Mucosa of descending colon (tissue), 3 donors: ENCODE measurements at places on chromosomes 2 and 18. TPM values are rescaled to one million over a fixed set of nuclear protein-coding genes. Genes with fewer than 3 reads are reported as not detected.

CSRNP3 gene
- 5.2 TPM for total RNA-seq

KIF1A gene
- total RNA-seq, result 1.5 TPM

CDH7 gene
- not detected for total RNA-seq

VWA3B gene
- total RNA-seq, result 2.8 TPM

CLEC4F gene
- not detected for total RNA-seq

NEU2 gene
- not detected for total RNA-seq

PASK gene
- 25.5 TPM for total RNA-seq

- no peak for DNase-seq
Measured at GRCh38 chr2:130735200-130735599, 6.3 kb downstream of the GPR148 start.

DNA sequence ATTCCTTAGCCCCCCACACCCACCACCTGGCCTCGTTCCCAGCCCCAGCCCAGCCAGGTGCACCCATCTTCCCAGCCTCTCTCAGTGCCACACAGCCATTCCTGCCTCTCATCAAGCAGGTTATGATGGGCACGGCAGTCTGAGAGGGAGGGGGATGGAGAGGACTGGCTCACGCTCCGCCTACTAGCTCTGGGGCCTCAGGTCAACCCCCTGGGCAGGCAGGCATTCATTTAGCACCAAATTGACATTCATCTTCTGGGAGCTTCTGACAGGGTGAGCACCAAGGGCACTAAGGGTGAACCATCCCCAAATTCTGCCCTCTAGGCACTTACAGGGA, 66.2 kb upstream of the FOSL2 start:
- DNase-seq, result no peak

- no peak for DNase-seq
Measured at GRCh38 chr2:109300582-109300981, 171.6 kb downstream of the SH3RF3 start.

- DNase-seq, result no peak
Measured at GRCh38 chr2:37526323-37526722, 145.1 kb downstream of the CDC42EP3 start.

DNA sequence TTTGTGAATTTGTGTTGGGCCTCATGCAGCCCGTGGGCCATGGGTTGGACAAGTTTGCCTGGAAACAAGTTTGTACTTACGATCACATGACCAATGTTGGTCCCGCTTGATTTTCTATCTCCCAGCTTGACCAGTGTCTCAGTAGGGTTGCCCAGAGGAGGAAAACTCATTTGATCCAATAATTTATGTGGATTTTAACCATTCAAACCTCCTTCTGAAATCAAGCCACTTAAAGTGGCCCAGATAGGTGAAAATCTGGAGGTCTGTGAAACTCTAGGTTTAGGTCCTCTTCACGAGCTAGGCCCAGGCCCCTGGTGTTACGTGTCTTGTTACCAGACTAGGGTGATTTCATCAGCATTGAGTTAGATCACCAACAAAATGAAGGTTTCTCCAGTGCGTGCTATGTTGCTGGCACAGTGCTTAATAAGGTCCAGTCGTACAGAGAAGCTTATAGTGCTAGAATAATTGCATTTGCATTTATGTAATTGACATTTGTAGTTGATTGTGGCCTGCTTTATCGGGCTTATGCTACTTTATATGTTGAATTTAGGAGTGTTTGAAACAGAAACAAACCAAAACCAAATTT, 4.4 kb downstream of the ACTR2 start:
- DNase-seq, result no peak

- DNase-seq, result peak; percentile 1
Measured at GRCh38 chr2:172087780-172088244, 2.5 kb downstream of the DLX1 start.

DNA sequence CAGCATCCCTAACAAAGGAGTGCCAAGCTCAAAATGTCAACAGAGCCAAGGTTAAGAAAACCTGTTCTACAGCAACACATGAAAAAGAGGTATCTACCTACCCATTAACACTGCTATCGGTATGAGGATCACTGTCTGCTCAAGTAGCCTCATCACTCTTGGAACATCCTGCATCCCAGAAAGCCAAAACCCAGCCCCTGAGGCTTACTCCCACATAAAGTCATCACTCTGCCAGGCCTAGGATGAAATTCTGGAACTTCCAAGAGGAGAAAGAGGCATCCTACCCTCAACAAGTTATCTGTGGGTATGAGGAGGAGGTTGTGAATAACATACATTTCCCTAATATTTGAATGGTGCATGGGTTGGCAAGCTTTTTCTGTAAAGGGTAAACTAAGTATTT, 25.5 kb downstream of the CDH2 start:
- DNase-seq, result no peak

- no peak for DNase-seq
Measured at GRCh38 chr2:42317486-42317885, 43.5 kb downstream of the COX7A2L start.

DNA sequence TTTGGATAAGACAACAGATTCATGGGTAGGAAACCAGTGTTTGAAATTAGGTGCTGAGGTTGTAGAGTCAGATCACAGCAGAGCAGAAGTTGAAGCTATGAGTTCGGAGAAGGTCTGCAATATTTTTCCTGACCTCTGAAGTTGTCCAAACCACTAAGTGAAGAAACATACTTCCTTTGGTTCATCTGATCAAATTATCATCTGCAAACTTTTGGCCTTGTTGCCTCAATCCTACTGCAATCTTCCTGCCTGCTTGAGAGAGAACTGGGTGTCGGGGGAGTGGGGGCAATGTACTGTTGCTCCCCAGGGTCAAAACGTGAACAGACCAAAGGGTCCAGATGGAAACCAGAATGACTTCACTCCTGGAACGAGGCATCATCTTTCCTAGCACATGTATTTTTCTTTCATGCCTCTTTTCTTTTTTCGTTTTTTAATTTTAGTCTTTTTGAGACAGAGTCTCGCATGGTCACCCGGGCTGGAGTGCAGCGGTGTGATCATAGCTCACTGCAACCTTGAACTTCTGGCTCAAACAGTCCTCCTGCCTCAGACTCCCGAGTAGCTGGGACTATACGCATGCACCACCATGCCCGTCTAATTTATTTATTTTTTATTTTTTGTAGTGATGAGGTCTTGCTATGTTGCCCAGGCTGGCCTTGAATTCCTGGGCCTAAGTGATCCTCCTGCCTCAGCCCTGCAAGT, 42.7 kb downstream of the RAB31 start:
- no peak for DNase-seq

GRCh38 chr2:105690566-105690965, 54.1 kb upstream of the NCK2 start:
- no peak for DNase-seq

DNA sequence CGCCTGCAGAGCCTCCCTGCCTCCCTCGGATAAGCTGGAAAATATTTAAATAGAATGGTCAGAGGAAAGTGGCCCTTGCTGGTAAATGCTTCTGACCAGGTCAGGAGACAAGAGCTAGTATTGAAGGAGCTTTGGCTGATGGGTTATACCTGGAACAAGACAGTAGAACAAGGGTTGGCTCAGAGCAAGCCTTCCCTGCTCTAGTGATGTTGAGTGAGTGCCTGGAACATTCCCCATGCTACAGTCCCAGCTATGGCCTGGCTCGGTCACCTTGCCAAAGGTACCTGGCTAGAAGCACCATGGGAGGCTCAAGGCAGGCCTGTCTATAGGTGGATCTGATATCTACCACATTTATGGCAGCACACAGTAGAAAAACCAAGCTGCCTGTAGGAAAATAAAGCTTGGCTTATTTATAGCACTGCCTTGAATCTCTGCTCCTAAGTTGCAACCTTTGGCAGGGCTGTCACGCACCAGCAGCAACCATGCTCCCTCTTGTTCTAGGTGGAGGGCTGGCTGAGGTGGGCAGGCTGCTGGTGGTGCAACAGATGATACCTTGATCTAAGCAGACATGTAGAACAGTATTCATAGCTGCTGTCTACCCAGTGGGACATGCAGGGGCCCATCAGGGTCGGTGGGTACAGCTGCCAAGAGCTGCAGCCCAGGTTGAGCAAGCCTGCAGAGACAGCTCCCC, 66.7 kb upstream of the BCL2L11 start:
- no peak for DNase-seq

DNA sequence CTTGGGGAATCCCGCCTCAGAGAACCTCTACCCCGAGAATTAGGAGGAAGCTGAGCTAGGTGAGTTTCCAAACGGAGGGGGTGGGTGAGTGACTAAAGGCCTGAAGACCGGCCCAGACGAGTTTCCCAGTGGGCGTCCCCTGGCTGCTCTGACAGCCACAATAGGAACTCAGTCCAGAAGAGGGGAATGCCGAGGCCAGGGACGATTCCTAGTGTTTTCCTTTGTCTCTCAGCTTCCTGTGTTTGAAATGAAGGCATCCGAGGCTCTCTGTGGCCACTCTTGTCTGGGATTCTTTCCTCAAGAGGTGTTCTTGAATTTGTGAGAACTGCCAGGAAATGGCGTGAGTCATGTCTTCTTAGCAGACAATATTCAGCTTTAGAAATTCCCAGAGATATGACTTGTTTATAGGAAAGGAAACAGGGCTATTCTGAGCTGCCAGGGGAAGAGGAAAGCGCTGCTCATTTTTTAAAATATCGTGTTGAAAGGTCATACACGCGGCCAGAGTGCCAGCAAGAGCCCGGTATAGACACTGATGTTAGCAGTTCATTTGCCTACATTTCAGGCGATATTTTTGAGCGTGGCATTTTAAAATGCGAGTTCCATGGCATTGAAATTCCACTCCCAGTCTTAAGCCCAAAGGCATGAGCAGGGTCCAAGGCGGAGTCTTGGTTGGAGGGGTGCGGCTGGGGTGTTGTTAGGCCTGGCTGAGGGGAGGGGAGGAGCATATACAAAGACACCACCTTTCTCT, 169.1 kb upstream of the KLF7 start:
- peak; percentile 26 for DNase-seq

DNA sequence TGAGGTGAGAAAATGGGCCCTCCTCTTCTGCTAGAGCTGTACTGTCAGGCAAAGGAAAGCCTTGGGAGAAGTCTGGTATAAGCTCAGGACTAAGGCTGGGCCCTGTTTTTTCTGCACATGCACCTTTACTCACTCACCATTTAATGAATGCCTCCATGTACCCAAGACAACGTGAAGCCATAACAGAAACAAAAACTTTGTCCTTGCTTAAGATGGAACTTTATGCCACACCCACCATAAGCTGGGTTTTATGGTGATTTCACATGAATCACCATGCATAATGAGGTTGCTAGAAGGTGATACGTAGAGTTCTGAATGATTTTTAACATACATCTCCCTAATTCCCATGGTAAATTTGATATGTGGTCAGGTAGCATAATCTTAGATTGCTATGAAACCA, 63.7 kb upstream of the CYP26B1 start:
- DNase-seq, result no peak

DNA sequence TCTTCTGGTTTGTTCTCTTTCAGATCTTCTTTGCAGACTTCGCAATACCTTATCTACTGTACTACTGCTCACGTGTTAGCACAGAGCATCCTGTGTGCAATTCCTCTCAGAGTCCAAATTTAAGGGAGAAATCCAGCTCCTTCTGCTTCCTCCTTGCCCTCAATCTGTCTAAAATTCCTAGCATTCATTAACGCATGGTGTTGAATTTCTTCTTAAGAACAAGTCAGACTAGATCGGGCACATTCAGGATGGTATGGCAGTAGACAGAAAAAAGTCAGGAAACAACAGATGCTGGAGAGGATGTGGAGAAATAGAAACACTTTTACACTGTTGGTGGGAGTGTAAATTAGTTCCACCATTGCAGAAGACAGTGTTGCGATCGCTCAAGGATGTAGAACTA, 206.1 kb upstream of the CDH7 start:
- DNase-seq, result no peak
